ENCODE measurements at places on chromosomes 11 and 22.

DNA sequence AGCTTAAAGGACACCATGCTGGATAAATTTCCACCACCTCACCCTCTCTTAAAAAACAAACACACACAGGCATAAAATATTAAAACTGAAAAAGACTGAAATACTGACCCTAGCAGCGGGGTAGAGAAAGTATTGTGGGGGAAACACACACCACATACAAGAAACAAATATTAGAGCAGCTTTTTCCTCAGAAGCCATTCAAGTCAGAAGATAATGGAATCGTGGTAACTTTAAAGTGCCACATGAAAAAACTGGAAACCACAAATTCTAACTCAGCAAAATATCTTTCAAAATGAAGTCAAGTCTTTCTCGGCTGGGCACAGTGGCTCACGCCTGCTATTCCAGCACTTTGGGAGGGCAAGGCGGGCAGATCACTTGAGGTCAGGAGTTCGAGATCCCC is 223.2 kb downstream of the DYNC2H1 start:
- no peak for DNase-seq

GRCh38 chr22:44676441-44677352 is 25.3 kb upstream of the PRR5 start:
- DNase-seq = no peak

GRCh38 chr11:1733716-1734640 is 16.4 kb downstream of the IFITM10 start:
- DNase-seq = no peak

DNA sequence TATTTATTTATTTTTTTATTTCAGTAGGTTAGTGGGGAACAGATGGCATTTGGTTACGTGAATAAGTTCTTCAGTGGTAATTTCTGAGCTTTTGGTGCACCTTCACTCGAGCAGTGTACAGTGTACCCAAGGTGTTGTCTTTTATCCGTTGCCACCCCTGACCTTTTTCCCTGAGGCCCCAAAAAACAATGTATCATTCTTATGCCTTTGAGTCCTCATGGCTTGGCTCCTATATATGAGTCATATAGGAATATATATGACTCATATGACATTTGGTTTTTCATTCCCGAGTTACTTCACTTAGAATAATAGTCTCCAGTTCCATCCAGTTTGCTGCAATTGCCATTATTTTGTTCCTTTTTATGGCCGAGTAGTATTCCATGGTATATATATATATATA is 763.9 kb downstream of the NTM start:
- no peak for DNase-seq

GRCh38 chr22:17370026-17370765 is 936 bp downstream of the CECR2 start:
- DNase-seq = no peak

DNA sequence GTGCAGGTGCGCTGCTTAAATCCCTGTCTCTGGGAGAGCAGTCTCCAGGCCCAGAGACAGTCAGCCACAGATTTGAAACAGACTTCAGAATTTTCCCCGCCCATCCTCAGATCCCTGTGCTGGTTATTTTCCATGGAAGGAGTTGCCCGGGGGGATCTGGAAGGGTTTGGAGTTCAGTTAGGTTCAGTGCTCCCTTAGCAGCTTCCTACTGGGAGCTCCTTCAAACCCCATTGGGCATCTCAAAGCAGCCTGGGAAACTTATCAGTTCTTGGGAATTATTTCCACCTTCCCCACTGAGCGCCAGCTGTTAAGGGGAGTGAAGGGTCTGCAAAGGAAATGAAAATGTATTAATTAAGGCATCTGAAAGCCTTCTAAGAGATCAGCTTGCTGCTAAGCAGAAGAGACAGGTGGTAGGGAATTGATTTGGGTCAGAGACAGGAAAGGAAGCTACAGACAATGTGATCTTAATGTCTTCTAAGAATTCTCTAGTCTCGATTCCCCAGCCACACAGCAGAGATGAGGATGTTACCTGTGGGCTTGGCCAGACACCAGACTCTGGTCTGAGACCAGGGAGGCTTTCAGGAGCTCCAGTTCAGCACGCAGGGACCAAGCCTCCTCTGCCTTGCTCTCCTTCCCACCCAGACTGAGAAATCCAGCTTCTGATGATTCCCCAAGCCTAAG is 106.2 kb upstream of the TBCEL start:
- DNase-seq = no peak

DNA sequence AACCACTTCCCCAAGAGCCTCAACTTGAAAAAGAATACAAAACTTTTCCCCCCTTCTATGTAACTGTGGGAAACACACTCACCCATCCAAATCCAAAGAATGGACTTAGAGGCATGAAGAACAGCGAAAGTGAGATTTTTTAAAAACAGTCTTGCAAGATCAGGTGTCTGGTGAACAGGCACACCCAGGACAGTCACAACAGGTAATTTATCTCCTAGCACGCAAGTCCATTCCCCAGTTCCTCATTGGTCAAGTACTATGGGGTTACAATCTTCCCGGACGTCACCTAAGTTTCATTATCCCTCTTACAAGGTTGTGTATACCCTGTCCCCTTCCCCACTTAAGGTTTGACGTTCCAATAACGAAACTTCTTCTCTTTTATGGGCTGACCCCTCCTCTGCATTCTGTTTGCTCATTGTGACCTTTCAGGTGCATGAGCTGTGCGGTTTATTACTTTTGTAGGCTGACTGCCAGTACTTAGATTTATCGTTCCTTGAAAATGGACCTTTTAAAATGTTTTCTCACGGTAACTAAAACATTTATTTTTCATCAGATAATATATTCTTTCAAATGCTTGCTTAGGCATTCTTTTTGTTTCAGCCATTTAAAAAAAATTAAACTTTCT is 1401.9 kb downstream of the FAM181B start:
- no peak for DNase-seq
